Kidney epithelial cell (primary cell): ENCODE measurements at places on chromosomes 5 and 9. TPM values are rescaled to one million over a fixed set of nuclear protein-coding genes. Genes with fewer than 3 reads are reported as not detected.

The HNRNPA0 gene
- 14.7 TPM in 2 replicates for total RNA-seq

GRCh38 chr5:78133423-78133822, 161.1 kb downstream of the AP3B1 start:
- DNase-seq, result no peak

GRCh38 chr5:29185558-29185957, 2007.9 kb upstream of the CDH6 start:
- DNase-seq, result no peak

GRCh38 chr5:5813441-5813840, 391.0 kb downstream of the ICE1 start:
- no peak for DNase-seq

The RASGEF1C gene
- 0.13 TPM in 1 of 2 replicates, not detected in the other for total RNA-seq

DNA sequence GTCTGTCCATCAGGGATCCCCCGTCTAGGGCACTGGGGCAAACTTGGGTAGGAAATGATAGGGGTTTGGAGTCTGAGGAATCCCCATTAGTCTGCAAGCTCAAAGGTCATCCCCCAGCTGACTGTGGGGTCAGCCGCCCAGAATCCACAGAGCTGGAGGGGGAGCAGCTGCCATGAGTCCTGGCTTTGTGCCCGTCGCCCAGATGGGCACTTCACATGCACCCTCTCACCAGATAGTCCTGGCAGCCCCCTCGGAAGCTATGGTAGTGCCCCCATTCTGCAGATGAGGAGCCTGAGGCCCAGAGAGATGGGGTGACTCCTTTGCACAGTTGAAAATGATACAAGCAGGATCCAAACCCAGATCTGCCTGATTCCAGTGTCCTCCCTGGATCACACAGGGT, 35.7 kb upstream of the RPL26L1 start:
- no peak for DNase-seq

The CCL21 gene
- total RNA-seq, result not detected in 2 replicates

DNA sequence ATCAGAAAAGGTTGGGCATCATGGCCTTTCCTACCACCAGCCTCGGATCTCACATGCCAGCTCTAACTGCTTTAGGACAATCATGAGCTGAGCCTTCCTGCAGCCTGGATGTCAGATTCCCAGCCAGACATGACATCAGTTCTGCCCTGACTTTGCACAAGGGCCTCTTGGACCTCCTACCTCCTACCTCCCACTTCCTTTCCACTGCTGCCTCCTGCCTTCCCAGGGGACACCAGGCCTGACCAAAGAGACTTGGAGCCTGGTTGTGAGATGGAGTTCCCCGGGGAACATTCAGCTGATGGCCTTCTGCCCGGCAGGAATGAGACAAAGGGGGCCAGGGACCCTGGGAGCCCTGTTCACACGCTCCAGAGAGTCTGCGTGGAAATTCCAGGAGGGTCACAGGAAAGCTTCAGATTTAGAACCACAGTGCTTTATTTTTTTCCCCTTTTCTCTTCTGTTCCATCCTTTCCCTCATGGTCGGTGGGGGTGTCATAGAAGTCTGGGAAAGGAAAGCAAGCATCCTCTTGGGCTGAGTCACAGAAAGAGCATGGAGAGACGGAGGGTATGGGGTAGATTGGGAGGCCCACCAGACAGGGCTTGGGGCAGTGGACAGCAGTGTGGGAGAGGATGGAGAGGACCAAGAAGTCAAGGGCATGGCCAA, 35.4 kb upstream of the IL17B start:
- no peak for DNase-seq

- no peak for DNase-seq
These were observed 183.5 kb downstream of the CAVIN4 start for GRCh38 chr9:100761276-100761802.

DNA sequence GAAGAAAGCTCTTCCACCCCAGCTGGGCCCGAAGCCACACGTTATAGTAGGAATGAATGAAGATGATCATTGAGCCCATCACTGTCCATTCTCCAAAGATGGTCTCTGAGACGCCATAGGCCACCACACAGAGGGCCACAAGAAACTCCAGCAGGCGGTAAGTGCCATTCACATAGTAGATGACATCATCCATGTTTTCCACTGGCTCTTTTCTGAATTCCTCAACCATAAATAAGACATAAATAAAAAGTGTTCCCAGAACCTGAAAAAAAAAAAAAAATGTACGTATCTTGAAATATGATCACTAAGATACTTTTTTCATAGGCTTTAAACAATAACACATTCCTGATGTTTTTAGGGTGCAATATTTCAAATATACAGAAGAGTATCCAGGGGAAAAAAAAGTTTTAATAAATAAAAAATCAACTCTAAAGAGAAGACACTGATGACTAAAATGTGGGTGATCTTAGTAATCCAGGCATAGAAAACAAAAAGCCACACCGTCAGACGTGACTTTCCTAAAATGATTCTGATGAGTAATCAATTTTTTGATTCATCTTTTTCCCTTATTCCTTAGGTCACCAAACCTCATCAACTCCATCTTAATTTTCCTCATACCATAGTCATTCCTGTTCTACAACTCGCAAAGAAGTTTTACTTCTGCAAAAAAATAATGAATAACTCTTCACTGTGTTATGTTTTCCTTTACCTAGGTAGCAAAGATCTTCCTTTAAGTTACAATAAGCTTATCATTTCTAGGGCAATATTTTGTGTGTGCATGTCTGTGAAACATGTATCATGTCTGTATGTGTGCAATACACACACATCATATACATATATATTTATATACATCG, 47.8 kb downstream of the RNF145 start:
- DNase-seq, result no peak

The PCDHB16 gene
- total RNA-seq, result 0.92 and 1.4 TPM in 2 replicates

The TTC16 gene
- not detected in 2 replicates for total RNA-seq

- DNase-seq, result no peak
These were observed 80.6 kb downstream of the SH3PXD2B start for GRCh38 chr5:172373680-172374079.

GRCh38 chr5:158039911-158040347, 181.0 kb upstream of the CLINT1 start:
- no peak for DNase-seq

The ANGPTL2 gene
- 4.9 TPM in 2 replicates for total RNA-seq
